ENCODE measurements at places on chromosomes 7 and 10.
A peak's percentile ranks its signal among the peaks of the same experiment; 100 is the strongest.

DNA sequence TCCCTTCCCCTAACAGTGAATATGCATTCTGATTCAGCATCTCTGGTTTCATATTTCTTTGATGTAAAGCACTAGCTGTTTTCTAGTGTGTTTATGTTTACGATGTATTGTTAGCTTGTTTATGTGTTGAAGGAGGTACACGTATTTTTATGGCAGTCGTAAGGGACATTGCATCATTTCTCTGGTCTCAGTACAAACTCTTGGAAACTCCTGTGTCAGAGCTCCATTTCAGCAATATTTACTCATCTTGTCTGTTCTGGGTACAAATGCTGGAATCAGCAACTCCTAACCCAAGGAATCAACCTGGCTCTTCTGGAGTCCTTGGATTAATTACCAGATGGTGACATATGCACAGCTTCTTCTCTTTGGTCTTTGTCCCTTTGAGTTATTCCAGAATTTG lies 270.0 kb upstream of the PLXDC2 start:
- DNase-seq, result no peak

DNA sequence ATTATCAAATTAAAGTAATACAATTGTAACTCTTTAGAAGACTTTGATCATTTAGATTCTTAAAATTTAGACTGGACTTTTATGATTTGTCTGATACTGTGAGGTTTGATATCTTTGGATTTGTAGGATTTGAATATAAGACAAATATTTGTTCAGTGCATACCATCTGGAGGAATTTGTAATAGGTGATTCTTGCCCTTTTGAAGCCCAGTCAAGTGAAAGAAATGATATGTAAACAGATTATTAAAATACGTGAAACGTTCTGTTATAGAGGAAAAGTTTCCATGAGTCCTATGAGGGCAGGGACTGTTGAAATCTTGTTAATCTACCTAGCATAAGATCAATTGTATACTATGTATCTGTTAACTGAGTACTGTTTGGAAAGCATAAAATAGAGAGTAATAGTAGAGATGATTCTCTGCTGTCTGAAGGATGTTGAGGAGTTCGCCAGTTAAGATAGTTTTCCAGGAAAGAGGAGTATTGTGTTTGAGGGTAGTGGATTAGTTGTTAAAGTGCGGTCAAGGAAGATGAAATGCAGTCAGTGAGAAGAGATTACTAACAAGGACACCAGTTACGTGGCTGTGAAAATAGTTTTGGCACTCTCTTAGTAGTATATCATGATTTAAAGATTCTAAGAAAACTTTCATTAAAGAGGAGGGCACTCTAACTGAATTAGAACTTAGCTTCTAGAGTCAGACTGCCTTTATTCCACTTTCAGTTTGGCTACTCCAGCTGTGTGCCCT lies 14.4 kb downstream of the PDCD4 start:
- no peak for DNase-seq

- DNase-seq, result no peak
Measured at GRCh38 chr10:14660831-14661230, 113.9 kb downstream of the FAM107B start.

DNA sequence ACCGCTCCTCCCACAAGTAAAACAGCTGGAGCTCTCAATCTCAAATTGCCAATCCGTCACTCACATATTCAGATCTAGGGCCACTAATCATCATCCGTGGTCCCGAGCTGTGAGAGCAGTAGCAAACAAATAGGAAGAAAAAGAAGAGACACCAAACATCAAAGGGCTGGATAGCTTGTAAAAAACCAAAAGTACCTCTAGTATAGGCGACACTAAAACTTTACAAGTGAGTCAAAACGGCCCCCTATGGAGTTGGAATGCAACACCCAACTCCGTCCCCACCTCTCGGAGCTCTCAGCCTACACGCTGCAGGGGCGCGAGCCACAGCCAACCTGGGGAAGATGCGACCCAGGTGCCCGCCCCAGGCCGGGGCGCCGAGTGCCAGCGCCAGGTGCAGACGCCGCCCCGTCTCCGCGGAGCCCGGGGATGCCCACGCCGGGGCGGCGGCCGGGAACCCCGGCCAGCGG lies 581 bp downstream of the FAM3C start:
- DNase-seq, result peak; percentile 75

DNA sequence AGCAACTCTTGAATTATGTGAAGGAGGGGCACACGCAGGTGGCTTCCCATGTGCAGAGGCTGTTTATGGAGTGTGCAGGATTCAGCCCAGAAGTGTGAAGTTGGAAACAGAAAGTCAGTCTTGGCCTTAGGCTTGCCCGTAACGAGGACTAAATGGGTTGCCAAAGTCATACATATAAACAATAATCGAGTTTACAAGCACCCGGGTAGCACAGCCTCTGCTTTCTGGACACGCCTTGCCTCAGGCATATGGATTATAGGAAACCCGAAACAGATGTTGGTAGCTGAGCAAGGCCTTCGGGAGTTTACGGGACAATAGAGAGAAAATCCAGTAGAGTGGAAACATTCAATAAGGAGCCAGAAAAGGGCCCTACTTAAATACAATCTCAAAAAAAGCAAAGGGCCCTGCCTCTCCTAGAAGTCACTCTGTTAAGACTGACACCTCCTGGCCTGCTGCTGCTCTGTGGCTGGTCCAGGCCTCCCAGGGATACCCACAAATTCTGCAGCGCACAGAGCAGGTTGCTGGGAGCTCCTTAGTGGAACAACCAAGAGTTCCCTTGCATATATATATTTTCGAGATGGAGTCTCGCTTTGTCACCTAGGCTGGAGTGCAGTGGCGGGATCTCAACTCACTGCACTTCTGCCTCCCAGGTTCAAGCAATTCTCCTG lies 48.5 kb downstream of the SMKR1 start:
- DNase-seq, result no peak

DNA sequence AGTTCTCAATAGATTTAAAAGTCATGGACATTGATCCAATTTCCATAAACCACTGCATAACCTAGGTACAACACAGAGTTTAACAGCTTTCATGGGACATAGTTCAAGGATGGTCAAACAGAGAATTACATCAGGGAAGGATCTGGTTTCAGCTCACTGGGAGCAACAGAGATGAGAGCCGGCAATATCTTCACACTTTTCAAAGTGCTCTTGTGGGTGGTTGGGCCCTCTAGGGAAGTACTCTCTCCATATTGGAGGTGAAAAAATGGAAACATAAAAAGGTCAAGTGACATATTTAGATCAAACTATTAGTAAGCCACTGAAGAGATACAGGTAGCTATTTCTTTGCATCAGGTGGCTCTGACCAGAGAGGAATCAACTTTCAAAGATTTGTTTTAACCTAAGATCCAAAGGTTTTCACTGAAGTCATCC lies 61.8 kb upstream of the LRRN3 start:
- no peak for DNase-seq

DNA sequence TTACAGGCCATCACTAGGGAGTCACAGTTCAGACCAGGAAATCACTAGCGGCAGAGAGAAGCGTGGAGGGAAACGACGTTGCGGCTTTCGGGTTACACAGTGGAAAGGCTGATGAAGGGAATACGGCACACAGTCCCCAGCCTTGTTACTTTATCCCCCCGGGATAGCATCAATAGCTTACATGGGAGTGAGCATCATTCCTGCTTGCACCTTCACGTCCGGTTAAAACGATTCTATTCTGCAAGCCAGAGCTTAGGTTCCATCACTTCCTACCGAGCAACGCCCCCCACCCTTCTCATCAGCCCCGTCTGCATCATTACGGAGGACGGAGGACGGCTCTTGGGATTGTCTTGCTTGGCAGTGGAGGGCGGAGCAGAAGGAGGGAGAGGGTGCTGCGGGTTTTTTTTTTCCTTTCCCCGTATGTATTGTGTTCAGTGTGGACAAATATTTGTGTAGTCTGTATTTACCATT lies 124.9 kb downstream of the CLEC2L start:
- DNase-seq, result no peak

GRCh38 chr10:92914478-92915325 lies 66.4 kb downstream of the EXOC6 start:
- peak; percentile 57 for DNase-seq

DNA sequence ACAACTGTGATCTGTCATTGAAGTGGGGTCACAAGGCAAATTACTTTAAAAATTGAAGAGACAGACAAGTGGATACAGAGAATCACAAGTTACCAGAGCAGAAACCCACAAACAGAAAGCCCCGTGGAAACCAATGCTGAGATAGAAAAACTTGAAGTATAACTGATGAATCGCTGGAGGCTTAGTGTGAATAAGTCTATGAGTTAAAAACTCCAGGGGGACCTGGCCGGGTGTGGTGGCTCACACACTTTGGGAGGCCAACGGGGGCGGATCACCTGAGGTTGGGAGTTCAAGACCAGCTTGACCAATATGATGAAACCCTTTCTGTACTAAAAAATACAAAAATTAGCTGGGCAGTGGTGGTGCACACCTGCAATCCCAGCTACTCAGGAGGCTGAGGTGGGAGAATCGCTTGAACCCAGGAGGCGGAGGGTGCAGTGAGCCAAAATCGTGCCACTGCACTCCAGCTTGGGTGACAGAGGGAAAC lies 69.7 kb upstream of the ZNRF2 start:
- no peak for DNase-seq

Data from kidney tubule cell (primary cell).